Stomach (tissue), 19 donors: ENCODE measurements at places on chromosomes 2 and 18.

DNA sequence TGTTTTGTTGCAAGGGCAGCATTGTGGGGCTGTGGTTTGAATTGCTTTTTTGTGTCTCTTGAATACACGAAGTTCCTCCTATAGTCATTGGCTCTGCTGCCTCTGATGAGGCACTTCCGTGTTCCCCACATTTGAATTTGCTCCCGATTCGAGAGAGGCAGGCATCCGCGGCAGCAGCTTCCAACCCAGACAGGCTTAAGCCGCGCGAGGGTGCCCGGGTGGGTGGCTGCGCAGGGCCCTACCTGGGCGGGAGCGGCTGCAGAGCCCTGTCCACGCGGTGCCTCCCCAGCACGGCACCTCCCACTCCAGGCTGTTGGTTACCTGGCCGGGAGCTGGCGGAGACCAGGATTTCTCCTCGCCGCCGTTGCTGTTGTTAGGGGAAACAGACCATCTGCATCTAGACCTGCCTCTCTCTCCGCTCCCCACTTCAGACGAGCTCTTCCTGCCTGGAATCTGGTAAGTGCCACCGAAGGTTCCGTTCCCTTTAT lies 151.3 kb downstream of the NEDD4L start:
- peaks cover 48% of the 10 kb centered on the region for H3K4me1 ChIP-seq
- H3K4me3 ChIP-seq, result peak overlapping the region; percentile 38
- no peaks in the 10 kb centered on the region for H3K27me3 ChIP-seq
- DNase-seq, result peak; percentile 83

DNA sequence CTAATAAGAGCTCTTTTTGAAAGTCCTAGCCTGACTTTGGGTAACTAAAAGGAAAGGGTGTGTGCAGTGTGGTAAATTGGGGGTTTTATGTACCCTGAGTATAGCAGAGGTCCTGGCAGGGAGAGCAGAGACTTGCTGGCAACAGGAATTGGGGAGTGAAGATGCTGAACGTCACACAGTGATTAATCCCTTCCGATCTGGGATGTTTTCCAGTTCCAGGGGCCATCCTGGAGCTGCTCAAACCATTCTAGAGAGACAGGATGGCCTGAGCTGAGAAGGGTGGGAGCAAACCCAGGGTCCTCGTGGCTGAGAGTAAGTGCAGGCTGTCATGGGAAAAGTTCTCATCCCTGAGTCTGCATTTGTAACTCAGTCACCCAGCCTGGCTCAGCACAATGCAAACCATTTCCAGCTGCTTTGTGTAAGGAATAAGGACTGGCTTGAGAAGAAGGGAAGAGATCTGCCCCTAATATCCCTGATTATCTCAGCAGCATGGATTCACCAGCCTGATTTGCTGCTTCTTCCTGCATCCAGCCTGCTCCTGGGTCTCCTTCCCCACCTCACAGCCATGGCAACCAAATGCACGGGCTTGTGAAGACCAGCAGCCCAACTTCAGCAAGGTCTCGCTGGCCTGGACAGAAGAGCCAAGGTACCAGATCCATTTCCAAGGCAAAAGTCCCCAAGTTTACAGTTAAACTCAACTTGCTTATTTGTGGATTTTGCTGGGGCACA lies 47.1 kb upstream of the CELF4 start:
- no peak overlapping the region for H3K4me3 ChIP-seq
- no peak overlapping the region for H3K27ac ChIP-seq
- H3K27me3 ChIP-seq, result no peaks in the 10 kb centered on the region
- no peaks in the 10 kb centered on the region for H3K4me1 ChIP-seq
- peak; percentile 62 for DNase-seq

- H3K36me3 ChIP-seq, result no peaks in the 10 kb centered on the region
- H3K4me1 ChIP-seq, result no peaks in the 10 kb centered on the region
- DNase-seq, result no peak
- no peaks in the 10 kb centered on the region for H3K27me3 ChIP-seq
- no peak overlapping the region for H3K4me3 ChIP-seq
Measured at GRCh38 chr2:211994806-211995205, 543.8 kb downstream of the ERBB4 start.

DNA sequence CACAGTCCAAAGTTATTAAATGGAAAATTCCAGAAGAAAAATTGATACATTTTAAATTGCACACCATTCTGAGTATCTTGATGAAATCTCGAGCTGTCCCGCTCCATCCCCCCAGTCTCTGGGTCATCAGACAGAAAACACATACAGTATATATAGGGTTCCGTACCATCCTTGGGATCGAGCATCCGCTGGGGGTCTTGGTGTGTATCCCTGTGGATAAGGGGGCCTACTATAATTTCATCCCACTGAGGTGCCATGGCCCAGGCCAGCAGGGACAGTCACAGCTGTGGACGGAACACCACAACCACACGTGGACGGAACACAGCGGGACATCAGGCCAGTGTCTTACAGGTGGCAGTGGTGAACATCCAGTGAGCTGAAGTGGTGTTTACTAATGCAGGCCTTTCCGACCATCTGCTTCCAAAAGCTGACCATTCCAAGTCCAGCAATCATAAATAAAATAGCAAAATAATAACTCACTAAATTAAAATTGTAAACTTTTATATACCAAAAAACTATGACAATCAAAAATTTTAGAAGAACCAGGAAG lies 14.0 kb downstream of the TWIST2 start:
- H3K36me3 ChIP-seq, result no peaks in the 10 kb centered on the region
- H3K27me3 ChIP-seq, result no peaks in the 10 kb centered on the region
- peaks cover 48% of the 10 kb centered on the region for H3K4me1 ChIP-seq

DNA sequence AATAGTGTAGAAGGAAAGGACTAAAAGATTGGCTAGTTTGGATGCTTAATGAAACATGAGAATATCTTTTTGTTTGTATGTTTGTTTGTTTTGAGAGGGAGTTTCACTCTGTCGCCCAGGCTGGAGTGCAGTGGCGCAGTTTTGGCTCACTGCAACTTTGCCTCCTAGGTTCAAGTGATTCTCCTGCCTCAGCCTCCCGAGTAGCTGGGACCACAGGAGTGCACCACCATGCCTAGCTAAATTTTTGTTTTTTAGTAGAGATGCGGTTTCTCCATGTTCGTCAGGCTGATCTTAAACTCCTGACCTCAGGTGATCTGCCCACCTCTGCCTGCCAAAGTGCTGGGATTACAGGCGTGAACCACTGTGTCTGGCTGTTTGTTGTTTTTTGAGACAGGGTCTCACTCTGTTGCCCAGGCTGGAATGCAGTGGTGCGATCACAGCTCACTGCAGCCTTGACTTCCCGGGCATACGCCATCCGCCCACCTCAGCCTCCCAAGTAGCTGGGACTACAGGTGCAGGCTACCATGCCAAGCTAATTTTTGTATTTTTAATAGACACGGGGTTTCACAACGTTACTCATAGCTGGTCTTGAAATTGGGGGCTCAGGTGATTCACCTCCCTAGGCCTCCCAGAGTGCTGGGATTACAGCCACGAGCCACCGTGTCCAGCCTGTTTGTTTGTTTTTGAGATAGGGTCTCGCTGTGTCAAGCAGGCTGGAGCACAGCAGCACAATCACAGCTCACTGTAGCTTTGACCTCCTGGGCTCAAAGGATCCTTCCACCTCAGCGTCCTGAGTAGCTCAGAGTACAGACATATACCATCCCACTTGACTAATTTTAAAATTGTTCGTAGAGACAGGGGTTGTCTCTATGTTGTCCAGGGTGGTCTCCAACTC lies 209.2 kb downstream of the MYCN start:
- DNase-seq, result no peak
- no peaks in the 10 kb centered on the region for H3K4me1 ChIP-seq
- H3K4me3 ChIP-seq, result no peak overlapping the region
- no peak overlapping the region for H3K27ac ChIP-seq
- H3K36me3 ChIP-seq, result no peaks in the 10 kb centered on the region

GRCh38 chr2:176997074-176997791 lies 215.4 kb upstream of the HNRNPA3 start:
- no peaks in the 10 kb centered on the region for H3K27me3 ChIP-seq
- H3K4me3 ChIP-seq, result no peak overlapping the region
- H3K36me3 ChIP-seq, result no peaks in the 10 kb centered on the region
- DNase-seq, result peak; percentile 80
- no peak overlapping the region for H3K27ac ChIP-seq
- no peaks in the 10 kb centered on the region for H3K4me1 ChIP-seq

DNA sequence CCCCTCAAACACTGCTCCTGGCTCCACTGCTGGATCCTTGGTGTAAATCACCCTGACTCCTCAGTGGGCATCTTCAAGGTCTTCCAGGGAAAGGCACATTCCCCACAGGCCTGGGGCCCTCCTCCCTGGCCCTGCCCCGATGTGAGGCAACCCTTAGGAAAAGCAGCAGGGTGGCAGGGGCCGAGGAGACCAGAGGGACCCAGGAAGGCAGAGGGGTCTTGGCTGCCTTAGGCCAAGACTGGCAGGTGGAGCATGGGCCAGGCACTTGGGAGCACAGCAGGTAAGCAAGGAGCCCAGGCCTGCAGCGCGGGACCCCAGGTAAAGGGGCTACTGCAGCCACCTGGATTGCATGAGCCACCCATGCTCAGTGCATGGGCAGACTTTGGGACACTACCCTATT lies 96.9 kb downstream of the GYPC start:
- DNase-seq, result no peak
- no peaks in the 10 kb centered on the region for H3K36me3 ChIP-seq
- H3K27me3 ChIP-seq, result no peaks in the 10 kb centered on the region
- H3K27ac ChIP-seq, result no peak overlapping the region

GRCh38 chr2:199962203-199962602 lies 6.8 kb downstream of the MAIP1 start:
- no peak overlapping the region for H3K4me3 ChIP-seq

GRCh38 chr2:40353231-40353630 lies 98.7 kb downstream of the SLC8A1 start:
- H3K27ac ChIP-seq, result no peak overlapping the region
- H3K36me3 ChIP-seq, result no peaks in the 10 kb centered on the region
- peaks cover 6% of the 10 kb centered on the region for H3K4me1 ChIP-seq
- no peaks in the 10 kb centered on the region for H3K27me3 ChIP-seq
- DNase-seq, result no peak

DNA sequence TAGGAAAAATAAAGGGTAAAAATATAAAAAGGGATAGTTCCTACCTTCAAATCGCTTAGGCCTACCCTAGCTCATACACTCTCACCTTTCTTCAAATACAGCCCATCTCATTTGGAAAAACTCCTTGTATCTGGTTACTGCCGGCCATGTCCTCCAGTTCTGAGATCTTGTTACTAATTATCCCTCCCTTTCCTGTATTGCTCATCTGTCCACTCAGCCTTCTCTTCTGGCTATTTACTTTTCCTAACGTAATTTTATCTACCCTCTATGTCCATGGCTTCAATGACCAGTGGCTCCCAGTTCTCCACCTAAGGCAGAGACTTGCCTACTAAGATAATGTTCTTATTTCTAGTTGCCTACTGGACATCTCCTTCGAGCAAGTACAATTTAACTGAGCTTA lies 342.9 kb upstream of the ACVR2A start:
- H3K27me3 ChIP-seq, result no peaks in the 10 kb centered on the region
- no peak overlapping the region for H3K4me3 ChIP-seq
- H3K36me3 ChIP-seq, result no peaks in the 10 kb centered on the region
- H3K27ac ChIP-seq, result no peak overlapping the region

- H3K27ac ChIP-seq, result no peak overlapping the region
- H3K27me3 ChIP-seq, result no peaks in the 10 kb centered on the region
- no peaks in the 10 kb centered on the region for H3K4me1 ChIP-seq
Measured at GRCh38 chr2:102268510-102269199, 42.7 kb upstream of the IL1RL1 start.

DNA sequence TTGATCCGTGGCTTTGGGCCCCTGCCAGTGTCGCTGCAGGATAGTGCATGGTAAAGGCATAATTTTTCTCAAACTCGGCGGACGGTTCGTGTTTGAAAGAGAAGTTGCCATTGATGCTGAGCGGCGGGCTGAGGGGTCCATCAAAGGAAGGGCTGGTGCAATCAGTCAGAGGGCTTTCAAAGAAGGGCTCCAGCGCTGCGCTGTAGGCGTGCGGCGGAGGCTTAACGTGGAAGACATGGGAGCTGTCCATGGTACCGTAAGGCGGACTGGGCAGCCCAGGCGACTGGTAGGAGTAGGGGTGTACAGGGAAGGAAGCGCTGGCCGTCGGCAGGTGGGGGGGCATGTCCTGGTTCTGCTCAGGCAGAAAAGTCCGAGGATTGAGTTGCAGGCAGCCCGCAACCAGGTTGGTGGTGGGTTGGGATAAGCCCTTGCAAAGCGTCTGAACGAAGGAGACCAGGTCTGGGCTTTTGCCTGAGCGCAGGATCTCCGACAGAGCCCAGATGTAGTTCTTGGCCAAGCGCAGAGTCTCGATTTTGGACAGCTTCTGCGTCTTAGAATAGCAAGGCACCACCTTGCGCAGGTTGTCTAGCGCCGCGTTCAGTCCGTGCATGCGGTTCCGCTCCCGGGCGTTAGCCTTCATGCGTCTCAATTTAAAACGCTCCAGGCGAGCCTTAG lies 2.3 kb downstream of the NEUROD1 start:
- peaks cover 77% of the 10 kb centered on the region for H3K27me3 ChIP-seq
- H3K4me1 ChIP-seq, result peaks cover 30% of the 10 kb centered on the region
- H3K27ac ChIP-seq, result no peak overlapping the region
- H3K4me3 ChIP-seq, result peak overlapping the region; percentile 0

- H3K4me3 ChIP-seq, result no peak overlapping the region
- peak overlapping the region; percentile 75 for H3K27ac ChIP-seq
- peak; percentile 92 for DNase-seq
Measured at GRCh38 chr2:10452312-10452711, 4.2 kb upstream of the ODC1 start.

DNA sequence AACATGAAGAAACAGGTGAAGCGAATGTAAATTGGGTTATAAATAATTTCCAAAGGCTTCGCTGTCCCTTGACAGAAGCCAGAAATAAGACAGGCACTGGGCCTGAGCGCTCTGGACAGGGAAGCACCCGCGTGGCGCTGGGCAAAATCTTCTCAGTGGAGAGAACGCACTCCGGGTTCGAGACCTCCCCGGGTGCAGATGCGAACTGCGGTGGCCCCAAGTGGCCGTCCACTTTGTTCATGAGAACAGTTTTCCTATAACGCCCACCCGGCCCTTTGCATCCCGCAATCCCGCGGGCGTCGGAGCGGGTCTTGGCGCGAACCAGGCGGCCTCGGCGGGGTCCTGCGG lies 651 bp upstream of the DPYSL5 start:
- H3K27ac ChIP-seq, result no peak overlapping the region
- peaks cover 32% of the 10 kb centered on the region for H3K27me3 ChIP-seq
- peaks cover 32% of the 10 kb centered on the region for H3K4me1 ChIP-seq
- no peak for DNase-seq
- no peaks in the 10 kb centered on the region for H3K36me3 ChIP-seq
- peak overlapping the region; percentile 46 for H3K4me3 ChIP-seq

DNA sequence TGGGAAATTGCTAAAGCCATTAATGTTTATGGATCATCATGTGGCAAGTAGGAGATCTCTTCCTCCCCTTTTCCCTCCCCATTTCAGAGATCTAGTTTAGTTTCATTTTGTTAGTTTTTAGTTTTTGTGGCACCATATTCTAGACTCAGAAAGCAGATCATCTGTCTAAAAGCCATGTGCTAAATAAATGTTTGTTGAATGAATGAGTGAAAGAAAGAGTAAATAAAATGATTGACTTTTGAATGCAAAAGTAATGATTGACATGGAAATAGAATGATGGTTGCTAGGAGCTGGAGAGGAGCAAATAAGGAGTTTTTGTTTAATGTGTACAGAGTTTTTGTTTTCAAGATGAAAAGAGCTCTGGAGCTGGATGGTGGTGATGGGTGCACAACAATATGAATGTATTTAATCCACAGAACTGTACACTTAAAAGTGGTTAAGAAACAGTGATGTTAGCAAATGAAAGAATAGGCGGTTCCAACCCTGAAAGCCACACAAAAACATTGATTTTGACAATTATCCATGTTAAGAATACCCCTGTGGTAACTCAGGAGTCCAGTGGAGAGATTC lies 23.6 kb downstream of the TMEM178A start:
- H3K27me3 ChIP-seq, result no peaks in the 10 kb centered on the region
- H3K27ac ChIP-seq, result no peak overlapping the region
- no peaks in the 10 kb centered on the region for H3K36me3 ChIP-seq
- DNase-seq, result no peak
- no peaks in the 10 kb centered on the region for H3K4me1 ChIP-seq
